ENCODE measurements at places on chromosomes 4 and X.

DNA sequence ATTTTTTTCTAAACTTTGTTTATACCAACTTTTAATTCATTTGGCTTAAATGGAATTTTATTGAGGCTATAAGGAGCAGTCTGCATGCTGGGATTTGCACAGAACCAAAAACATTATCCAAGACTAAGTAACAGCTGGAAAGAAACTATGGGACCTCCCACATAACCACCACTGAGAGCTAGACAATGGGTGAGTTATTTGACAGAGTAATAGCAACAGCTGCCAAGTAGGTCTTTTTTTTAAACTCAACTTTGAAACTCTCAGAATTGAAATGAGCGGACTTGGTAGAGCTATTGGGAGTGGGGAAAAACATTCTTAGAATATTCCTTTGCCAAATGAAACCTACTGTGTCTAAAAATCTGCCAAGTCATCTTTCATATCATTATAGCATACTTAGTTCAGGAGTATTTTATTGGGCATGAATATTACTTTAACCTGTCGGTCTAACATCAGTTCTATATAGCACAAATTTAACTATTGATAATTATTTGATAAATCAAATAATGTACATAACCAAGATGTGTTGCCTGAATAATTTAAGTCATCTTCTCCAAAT lies 1428.0 kb downstream of the PCDH7 start:
- DNase-seq: no peak

DNA sequence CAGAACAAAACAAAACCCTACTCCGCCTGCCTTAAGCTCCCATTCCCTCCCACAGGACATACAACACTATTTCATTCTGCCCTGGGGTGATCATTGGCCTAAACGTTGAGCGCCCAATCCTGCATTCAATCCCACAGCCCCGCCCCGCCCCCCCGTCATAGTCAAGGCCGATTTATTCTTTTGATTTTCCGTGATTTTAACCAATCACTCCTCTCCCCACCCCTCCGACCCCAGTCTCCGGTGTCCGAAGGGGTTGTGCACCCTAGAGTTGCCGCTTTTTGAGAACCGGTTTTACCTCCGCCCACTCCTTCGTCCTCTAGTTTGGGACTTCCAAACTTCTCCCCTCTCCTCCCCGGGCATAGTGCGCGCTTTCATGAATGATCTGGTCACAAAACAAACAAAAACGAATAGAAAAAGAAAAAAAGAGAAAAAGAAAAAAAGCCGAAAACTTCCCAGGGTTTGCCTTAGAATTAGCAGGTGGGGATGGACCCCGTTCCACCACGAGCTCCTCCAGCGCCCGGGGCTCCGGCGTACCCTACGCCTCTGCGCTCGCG lies 446 bp upstream of the UBE2A start:
- DNase-seq: no peak

GRCh38 chrX:38927592-38927991 lies 126.3 kb downstream of the MID1IP1 start:
- DNase-seq: no peak

DNA sequence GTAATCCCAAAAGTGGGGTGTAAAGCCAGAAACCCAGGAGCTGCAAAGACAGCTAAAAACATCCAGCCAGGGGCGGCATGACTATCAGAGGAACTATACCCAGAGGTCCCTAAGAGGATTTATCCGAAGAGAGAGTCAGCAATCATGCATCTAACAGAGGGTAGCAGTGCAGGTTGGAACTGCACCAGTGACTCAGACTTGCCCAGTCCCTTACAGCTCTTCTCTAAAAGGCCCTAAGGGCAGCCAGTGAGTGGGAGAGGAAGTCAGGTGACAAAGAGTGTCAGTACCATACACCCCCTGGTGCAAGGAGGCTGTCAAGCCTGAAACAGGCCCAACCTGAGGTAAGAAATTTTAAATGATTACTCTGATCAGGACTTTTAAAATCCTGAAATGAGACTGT lies 88.1 kb downstream of the CAMK2D start:
- DNase-seq: no peak

GRCh38 chr4:83262682-83263081 lies 21.9 kb downstream of the COQ2 start:
- no peak for DNase-seq

DNA sequence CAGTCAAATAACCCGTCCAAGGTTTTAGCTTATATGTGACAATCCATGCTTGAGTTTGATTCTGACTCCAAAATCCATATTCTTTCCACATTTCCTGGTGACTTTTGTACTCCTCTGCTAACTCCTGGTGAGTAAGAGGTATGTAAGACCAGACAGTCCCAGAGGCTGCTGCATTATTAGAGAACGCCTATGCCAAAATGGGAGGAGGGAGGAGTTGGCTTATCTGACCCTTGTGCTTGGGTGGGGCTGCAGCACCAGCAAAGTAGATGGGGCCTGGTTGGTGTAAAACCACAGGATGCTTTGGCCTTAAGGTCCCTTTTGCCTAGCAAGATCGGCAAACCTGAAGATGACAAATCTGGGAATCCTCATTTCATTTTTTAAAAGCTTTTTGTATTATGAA lies 9.1 kb upstream of the RNF212 start:
- DNase-seq: no peak

GRCh38 chrX:21590012-21590776 lies 67.9 kb downstream of the KLHL34 start:
- DNase-seq: no peak

DNA sequence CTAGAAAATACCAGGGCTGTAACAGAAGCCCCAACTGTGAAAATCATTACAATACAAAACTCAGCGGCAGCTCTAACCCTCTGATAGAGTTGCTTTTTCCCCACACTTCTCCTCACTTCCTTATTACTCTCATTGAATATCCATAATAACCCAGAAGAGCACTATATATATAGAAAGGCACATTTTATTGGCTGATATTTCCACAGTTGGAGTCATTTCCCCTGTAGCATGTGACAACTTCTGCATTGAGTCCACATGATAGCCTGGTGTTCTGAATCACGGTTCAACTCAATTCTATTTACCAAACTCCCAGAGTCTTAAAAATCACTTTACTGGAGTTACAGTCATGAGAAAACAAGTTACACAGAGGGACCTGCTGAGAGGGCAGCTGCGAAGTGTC lies 46.6 kb upstream of the NWD2 start:
- DNase-seq: no peak

- DNase-seq: peak; percentile 54
Observed at GRCh38 chr4:84917086-84917821, 49.2 kb downstream of the WDFY3 start.

GRCh38 chr4:20354120-20354519 lies 102.4 kb downstream of the SLIT2 start:
- DNase-seq: no peak

- DNase-seq: no peak
Observed at GRCh38 chr4:8744083-8744805, 127.4 kb downstream of the HMX1 start.
